ENCODE measurements at places on chromosomes 2 and 18.

GRCh38 chr2:119123389-119123788 is 35.2 kb downstream of the C1QL2 start:
- no peak for DNase-seq

DNA sequence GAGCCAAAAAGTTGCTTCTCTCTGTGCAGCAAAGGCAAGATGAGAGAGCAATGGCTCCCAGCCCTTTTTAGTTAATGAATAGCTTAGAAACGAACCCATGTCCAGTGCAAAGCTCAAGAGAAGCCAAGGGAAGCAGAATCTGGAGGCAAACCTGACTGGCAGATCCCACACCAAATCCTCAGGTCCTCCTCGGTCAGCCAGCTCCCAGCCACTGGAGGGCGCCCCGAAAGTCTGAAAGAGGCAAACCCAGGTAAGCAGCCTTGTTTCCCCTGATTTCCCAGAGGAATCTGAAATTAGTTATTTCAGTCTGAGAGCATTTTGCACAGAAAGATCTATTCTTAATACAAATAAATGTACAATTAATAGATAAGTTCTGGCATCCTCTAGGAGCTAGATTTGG is 71.3 kb upstream of the PID1 start:
- no peak for DNase-seq

DNA sequence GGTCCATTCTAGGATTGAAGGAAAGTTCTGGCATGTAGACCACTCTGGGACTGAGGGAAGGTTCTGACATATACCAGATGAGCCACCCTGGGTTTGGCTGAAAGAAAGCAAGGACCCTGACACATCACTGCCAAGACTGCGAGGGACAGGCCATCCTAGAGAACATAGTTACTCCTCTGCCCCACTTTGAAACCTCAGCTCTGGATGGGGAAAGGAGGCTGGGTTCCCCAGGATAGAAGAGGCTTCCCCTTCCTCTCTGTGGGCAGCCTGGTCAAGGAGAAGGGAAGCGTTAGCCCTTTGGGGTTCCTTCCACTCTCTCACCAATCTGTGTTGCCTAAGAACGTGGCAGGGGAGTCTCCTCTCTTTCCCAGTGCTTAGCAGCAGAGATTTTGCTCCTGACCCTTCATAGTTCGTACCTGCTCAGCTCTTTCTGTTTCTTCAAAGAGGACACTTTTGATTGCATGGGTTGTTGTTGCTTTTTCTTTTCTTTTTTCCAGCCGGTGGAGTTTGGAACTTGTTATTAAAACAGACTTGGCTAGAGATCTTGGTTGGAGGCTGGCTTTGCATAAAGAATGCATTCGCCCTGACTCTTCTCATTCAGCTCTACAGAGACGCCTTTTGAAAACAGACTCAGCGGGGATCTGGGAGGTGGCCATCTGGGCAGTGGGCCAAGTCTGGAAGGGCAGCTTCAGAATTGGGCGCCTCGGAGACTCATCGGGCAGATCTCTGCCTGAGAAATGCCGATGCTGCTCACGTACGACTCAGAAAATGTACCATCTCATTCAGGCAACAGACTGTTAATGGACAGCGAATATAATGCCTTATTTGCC is 166.1 kb downstream of the CLIP4 start:
- DNase-seq: no peak

DNA sequence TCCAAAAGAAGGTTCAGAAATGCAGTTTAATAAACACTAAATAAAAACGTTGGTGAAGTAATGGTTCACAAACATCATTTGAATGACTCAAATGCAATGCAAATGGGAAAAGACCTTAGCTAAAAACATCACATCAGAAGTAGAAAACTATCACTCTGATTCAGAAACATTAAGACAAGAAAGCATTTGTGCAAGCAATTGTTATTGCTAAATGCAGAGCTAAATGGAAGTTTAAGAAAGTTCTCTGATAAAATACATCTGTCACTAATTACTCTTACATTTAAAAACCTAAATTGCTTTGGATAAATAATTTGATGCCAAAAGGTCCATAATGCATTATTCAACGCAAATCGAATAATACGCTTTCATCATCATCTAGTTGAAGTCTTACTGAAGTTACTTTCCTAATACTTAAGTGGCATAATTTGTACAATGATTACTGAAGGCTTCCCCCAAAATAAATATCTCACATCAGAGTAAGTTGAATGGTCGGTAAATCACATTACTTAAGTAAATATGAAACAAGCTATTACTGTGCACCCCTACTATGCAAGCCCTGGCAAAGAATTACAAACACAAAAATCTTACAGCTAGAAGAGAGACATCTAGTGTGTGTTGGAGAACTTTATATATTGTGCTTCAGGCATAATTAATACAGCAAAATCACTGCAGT is 105.7 kb upstream of the KCTD1 start:
- no peak for DNase-seq

DNA sequence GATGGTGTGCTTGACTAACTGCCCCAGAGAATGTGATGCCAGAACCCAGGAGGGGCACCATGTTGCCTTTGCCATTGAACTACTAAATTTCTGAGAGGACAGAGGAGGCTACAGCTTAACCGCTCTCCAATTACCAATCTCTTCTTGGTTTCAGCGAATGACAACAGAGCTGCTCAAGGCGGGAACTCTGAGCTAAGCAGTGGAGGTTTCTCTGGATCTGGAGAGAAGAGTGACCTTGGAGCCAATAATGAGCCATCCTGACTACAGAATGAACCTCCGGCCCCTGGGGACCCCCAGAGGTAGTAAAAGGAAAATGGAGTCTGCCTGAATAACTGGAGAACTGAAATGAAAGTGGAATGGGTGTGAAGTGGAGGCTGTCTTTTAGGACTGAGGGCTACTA is 53.2 kb downstream of the DIS3L2 start:
- no peak for DNase-seq

- no peak for DNase-seq
Observed at GRCh38 chr2:122539920-122540319, 784.5 kb downstream of the TSN start.

DNA sequence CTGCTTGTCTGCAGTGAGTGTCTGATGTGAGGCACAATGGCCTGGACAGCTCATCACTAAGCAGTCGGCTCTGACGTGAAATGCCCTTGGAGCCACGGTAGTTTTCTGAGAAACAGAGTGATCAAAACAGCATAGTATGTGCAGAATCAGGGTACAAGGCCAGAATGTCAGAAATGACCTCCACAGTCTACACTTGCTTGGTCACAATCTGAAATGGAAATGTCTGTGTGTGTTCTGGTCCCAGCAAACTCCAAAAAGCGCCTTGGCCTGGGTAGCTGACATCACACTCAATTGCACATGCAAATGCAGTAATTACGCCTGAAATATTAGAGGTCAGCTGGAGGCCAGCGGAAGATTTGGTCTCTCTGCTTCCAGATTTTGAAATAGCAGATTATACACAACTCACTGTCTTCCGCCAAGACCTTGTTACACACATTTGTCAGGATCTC is 95.4 kb downstream of the CTAGE1 start:
- DNase-seq: no peak

DNA sequence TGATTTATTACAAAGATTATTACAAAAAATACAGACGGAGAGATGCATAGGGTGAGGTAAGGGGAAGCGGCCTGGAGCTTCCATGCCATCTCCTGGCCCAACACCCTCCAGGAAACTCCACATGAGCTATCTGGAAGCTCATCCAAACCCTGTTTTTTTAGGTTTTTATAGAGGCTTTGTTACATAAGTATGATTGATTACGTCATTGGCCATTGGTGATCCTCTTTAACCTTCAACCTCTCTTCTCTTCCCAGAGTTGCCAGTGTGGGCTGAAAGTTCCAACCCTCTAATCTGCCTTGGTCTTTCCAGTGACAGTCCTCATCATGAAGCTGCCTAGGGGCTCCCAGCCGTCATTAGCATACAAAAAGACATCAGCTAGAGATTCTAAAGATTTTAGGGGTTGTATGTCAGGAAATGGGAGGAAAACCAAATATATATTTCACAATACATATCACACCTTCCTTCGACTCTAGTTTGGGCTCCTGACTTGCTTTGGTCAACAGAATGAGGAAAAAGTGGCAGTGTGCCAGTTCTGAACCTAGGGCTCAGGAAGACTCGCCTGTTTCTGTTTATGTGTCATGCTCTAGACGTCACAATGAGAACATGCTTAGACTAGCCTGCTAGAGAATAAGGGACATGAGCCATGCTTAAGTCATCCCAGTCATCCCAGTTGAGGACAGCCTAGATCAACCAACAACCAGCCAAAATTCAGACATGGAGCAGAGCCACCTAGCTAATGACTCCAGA is 54.1 kb downstream of the ETAA1 start:
- DNase-seq: no peak

- no peak for DNase-seq
Observed at GRCh38 chr18:69980982-69981804, 33.5 kb upstream of the CD226 start.

- no peak for DNase-seq
Observed at GRCh38 chr2:12498704-12499103, 218.0 kb upstream of the TRIB2 start.

DNA sequence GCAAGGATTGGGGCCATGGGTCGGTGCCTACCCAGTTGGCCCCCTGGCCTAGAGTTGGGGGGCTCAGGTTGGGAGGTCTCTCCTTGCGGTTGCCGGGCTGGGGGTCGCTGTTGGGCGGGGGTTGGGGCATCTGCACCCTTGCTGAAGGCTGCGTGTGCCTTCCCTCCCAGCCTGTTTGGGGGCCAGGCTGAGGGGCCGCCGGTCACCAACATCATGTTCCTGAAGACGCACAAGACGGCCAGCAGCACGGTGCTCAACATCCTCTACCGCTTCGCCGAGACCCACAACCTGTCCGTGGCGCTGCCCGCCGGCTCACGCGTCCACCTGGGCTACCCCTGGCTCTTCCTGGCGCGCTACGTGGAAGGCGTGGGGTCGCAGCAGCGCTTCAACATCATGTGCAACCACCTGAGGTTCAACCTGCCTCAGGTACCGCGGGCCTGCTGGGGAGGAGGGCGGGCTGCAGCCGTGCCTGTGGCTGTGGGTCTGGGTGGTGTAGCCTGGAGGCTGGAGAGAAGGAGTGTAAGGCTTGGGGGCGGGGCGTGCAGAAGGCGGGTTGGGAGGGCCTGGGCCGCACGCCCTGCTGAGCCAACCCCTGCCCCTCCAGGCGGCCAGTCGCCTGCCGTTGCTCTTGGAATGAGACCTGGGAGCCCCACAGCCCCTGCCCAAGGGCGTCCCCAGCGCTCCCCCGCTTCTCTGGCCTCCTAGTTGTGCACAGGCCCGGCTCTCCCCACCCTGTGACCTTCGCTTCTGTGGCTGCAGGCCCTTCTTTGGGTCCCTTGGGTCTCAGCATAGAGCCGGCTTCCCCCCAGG is 7.2 kb upstream of the NEU4 start:
- DNase-seq: no peak

DNA sequence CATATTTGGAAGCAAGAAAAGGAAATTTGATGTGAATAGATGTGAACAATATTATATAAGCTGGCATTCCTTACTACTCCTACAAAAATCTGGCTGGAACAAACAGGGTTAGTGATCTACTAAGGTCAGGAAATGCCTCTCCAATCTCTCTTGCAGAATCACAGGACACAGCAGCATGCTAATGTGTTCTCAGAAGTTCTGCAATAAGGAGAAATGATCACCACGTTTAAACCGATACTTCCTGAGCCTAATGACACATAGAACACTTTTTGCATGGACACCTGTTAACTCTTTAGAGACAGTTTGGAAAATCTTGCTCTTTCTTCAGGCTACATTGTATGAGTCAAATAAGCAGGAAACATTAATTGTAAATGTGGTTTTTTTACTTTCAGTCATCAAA is 89.6 kb upstream of the MAP3K20 start:
- no peak for DNase-seq

GRCh38 chr2:3126911-3127621 is 250.6 kb downstream of the EIPR1 start:
- no peak for DNase-seq

DNA sequence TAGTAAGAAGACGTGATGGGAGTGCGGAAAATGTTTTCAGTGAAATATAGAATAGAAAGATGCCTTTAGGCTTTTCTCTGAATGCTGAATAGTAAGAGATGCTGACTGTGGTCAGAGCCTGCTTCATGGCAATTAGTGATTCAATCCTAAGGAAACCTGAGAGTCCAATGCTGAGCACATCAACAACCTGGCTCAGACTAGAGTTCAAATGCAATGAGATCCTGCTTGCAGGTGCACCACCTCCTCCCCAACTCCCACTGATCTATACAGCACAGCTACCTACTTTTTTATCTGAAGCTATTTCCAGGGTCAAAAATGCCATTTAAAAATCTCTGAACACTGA is 65.4 kb downstream of the AAK1 start:
- DNase-seq: no peak

DNA sequence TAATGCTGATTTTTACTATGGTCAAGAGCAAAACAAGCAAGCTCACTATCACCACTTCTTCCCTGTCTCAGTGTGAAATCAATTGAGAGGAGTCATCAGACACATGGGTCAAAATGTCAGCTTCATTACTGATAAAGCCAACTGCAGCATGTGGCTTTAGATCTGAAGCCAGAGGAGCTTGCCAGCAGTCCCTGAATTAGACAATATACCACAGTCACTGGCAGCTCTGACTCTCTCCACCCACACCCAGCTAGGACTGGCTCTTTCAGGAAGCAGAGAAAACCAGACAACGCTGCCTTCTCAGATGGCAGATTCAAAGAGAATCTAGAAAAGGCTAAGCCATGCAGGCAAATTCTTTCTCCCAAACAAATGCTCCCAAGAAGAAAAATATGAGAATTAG is 20.0 kb upstream of the ASB18 start:
- DNase-seq: no peak

- DNase-seq: peak; percentile 73
Observed at GRCh38 chr2:157441072-157441454, 2.8 kb downstream of the CYTIP start.

GRCh38 chr2:236623816-236624215 is 54.2 kb downstream of the ACKR3 start:
- no peak for DNase-seq

Data from CD4-positive, alpha-beta T cell treated with Interleukin-15 for 1 hour (primary cell).